ENCODE measurements at places on chromosomes 3 and 15.

DNA sequence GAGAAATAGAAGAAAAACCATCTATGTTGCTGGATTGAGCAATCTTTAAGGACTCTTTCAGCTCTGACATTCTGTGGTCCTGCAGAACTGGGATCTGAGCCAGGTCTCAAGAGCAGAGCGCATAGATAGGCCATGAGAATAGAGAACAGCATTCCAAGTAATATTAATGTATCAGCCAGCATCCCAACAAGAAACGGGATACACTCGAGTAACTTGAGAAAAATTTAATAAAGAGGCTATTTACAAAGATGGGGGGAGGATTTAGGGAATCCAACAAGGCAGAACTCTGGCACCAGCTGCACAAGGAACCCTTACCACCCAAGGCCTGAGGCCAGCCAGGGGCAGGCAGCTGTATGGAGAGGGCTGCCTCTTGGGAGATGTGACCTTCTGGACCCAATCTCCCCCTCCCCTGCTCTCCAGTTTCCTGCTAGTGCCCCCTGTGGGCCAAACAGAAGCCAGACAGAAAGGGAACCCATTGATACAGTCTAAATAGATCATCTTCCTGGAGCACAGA lies 8.2 kb downstream of the TMOD2 start:
- no peak for DNase-seq

- no peak for DNase-seq
Observed at GRCh38 chr3:113607219-113607596, 74.9 kb downstream of the SIDT1 start.

GRCh38 chr3:185052631-185053030 lies 100.2 kb downstream of the C3orf70 start:
- no peak for DNase-seq

DNA sequence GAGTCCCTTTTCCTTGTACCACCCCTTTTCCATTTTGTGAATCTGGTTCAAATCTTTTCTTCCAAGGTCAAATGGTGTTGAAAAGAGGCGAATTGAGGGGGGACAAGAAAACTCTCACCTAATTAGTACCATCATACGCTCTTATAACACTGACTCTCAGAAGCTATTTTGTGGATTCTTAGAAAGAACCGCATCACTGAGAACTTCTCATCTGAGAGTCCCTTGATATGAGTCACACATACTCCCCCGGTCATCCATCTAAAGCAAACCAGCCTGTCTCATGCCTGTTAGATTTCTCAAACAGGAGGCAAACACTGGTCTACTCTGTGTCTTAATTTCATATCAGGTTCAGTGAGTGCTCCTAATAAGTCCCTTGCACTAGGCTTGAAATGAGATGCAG lies 76.5 kb upstream of the SPRED1 start:
- DNase-seq, result no peak

DNA sequence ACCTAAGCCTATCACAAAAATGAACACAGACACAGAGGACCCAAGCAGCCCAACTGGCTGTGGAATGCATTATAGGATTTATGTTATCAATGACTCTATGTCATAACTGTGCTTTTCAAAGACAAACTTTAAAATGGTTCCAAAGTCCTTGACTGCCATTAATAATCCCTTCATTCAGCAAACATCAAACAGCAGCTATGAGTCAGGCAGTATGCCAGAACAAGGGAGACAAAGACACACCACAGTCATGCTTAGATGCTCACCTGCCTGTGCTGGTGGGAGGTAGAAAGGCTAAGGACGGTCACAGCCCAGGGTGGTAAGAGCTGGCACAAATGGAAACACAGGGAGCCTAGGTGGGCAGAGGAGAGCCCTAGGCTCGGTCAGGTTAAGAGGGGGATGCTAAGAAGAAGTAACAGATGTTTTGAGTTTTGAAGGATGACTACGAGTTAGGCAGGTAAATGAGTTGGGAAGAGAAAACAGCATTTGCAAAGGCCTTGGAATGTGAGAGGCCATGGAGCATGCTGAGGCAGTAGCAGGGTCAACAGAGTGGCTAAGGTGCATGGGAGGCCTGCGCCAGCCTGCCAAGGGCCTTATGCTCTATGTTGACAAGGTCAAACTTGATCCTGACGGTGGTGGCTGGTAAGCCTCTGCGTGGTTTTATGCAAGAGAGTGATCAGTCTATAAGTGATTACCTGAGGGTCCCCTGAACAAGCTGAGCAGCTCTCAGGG lies 23.0 kb downstream of the NMNAT3 start:
- no peak for DNase-seq

DNA sequence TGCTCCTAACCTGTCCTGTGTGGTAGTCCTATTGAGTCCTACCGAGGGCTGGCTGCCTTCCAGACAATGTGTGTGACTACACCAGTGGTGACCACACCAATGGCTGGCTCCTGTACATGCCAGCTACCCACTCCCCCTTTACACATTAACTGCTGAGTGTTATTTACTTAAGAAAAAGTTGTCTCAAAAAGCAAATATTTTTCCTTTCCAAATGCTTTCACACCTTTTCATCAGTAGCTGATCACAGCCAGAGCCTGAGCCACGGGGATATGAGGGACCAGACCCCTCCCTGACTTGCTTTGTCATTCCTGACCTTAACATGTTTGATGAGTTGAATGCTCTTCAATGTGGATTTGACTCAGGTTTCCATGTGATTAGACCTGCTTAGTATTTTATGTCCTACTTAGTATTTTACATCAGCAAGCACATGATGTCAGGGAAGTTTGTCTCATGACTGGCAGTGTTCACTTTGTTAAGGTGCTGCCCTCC lies 29.6 kb upstream of the GREM1 start:
- DNase-seq, result no peak

DNA sequence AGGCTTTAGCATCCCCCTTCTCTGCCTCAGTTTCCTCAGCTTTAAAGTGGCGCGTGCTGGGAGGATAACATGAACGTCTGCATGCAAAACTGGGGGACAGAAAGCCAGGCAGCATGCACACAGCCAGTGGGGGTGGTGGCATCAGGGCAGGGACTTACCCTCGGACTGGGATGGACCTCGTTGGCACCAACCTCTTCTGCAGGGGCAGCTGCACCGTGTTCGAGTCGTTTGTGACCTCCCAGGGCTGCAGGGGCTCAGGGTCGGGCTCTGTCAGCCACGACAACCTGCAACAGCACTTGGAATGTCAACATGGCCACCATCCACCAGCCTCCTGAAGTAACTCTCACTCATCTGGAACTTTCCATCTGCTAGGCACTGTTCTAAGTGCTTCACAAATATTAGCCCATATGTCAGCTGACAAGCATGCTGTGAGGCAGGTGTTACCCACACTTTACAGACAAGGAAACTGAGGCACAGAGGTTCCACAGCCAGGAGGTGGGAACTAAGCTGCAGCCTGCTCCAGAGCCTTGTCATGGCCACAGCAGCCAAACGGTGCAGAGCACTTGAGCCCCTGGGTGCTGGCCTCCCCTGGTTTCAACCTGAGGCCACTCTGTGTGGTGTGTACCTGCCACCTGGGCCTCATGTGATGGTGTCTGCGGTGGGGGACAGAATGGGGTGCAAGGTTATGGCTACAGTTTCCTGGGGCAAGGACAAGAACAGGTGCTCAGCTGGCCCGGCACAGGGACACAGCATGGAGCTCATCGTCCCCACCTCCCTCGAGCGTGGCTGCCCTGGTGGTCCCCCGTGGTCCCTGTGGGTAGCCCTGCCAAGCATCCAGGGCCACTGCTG lies 6.7 kb downstream of the C3orf22 start:
- DNase-seq, result no peak

GRCh38 chr3:25486932-25487331 lies 58.9 kb downstream of the RARB start:
- DNase-seq, result no peak

GRCh38 chr15:64274341-64274950 lies 81.5 kb downstream of the CSNK1G1 start:
- DNase-seq, result no peak

DNA sequence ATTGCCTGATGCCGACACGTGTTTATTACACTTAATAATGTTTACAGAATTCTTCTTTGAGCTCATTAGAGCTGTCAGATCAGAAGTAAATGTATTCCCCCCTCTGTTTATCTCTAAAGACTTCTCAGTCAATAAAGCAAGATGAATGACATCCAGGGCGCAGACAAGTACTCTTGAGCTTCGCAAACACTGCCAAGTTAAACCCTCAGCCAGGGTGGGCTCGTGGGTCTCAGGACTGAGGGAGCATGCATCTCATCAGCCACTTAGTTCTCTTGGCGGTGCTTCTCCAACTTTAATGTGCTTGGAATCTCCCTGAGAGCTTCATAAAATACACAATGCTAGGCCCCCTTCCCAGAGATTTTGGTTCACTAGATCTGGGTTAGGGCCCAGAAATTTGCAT lies 333.9 kb upstream of the THRB start:
- no peak for DNase-seq

- DNase-seq, result no peak
Observed at GRCh38 chr3:178479860-178480259, 56.4 kb upstream of the KCNMB2 start.

DNA sequence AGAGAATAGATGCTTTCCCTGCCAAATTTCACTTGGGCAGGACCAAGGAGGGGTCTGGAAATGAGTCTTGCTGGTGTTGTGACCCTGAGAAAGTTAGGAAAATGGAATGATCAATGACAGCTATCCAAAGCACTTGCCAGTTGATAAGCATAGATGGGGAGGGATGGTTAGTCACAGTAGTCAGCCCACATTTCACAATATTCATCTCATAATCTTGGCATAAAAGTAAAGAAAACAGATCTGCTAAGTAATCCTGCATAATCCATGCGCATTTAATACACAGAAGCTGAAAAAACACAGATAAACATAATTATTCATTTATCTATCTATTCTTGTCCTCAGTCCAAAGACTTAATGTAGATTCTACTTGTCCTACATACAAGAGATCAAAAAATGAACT lies 184.1 kb downstream of the ZIC4 start:
- no peak for DNase-seq

DNA sequence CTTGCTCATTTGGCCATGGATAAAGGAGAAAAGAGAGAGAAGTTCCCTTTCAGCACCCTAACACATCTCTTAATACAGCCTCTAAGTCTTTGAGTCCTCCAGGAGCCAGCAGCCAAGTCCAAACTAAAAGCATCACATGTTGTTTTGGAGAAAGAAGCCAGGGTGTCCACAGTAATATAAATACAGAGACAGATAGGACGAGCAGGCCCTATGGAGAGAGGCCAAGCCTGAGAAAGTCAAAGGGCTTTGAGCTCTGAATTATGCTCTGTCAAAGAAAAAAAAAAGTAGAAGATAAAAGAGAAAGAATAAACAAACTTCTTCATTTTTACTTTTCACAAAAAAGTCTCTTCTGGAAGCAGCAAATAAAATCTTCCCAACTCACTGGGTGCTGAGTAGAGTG lies 92.4 kb upstream of the THBS1 start:
- no peak for DNase-seq

DNA sequence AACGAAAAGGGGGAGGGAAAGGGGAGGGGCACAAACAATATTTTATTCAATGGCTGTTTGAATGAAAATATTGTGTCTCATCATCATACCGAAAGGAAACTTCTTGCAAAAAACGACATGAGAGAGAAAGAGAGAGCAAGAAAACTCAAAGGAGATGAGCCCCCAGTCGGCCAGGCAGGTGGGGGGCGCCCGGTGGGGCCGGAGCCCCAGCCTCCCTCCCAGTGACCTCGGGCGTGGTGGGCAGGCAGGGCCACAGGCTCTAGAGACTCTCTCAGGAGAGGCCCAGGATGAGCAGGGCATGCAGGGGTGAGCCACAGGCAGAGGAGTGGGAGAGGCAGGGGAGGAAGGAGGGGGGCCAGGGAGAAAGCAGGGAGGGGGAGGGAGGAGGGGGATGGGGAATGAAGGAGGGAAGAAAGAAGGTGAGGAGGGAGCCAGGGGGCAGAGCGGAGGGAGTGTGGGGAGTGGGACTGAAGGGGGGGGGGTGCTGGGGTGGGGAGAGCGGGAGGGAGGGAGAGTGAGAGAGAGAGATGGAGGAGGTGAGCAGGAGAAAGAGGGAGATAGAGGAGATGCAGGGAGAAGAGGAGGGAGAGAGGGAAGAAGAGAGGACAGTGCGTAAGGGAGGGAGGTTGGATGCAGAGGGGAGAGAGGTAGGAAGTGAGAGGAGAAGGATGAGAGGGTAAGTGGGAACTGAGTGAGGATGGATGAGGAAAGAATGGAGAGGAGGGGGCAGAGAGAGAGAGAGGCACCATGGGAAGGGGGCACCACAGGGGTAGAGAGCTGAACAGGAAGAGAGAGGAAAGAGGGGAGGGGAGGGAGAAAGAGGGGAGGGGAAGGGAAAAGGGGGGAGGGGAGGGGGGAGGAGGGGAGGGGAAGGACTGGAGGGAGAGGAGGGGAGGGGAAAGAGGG lies 14.1 kb upstream of the TMEM115 start:
- no peak for DNase-seq

- DNase-seq, result no peak
Observed at GRCh38 chr3:167691366-167691765, 37.6 kb upstream of the WDR49 start.

GRCh38 chr3:24773798-24774197 lies 279.1 kb upstream of the THRB start:
- DNase-seq, result no peak

GRCh38 chr3:99176169-99176964 lies 274.9 kb upstream of the DCBLD2 start:
- no peak for DNase-seq

DNA sequence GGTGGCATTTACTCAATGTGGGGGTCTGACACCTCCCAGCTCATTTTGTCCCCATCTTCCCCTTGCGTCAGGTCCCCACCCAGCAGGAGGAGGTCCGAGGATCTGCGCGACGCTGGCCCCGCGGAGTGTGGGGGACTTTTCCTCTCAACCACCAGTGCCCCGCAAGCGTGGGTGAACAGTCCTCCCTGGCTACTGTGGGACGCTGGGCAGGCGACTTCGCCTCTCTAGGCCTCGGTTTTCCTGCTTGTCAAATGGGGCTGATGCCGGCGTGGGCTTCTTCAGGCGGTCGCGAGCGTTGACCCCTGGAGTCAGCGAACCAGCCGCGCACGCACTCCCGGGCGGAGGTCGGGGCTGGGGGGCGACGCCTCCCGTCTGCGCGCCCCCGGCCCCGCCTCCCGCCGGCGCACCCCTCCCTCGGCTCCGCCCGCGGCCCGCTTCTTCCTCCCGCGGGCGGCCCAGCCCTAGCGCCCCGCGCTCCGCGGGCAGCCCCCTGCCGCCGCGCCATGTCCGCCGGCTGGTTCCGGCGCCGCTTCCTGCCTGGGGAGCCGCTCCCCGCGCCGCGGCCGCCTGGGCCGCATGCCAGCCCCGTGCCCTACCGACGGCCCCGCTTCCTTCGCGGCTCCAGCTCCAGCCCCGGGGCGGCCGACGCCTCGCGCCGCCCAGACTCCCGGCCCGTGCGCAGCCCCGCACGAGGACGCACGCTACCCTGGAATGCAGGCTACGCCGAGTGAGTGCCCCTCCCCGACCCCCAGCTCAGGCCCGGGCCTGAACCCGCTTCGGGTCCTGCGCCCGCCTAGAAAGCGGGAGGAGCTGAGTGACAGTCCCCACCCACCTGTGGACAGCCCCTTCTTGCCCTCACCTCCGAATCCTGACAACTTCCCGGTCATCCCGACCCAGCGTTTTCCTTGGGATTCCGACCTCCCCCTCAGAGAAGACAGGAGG lies at the start of gene PPM1M:
Gene PPM1M (plus strand): TSS at position 438 of the 942 bp plus-strand sequence. CDS start 66 bp downstream, at position 504.
- peak; percentile 50 for DNase-seq

DNA sequence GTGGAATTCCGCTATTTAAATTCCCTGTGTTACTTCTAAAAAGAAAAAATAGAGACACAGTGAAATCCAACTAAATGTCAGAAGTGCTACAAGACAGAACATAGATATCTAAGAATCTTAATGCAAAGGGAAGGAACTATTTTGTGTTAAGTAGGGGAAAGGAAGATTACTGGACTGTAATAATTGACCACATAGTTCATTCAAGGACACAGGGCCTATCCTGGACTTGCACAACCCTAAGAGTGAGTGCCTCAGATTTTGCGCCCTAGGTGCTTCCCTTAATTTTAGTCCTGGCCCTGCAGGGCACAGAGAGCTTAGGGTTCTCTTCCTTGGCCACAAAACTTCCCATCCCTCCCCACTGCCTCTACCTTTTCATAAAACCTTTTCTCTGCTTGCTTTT lies 3.5 kb upstream of the IL20RB start:
- no peak for DNase-seq
